ENCODE measurements at places on chromosomes 2 and 18. TPM values are rescaled to one million over a fixed set of nuclear protein-coding genes. Genes with fewer than 3 reads are reported as not detected.

DNA sequence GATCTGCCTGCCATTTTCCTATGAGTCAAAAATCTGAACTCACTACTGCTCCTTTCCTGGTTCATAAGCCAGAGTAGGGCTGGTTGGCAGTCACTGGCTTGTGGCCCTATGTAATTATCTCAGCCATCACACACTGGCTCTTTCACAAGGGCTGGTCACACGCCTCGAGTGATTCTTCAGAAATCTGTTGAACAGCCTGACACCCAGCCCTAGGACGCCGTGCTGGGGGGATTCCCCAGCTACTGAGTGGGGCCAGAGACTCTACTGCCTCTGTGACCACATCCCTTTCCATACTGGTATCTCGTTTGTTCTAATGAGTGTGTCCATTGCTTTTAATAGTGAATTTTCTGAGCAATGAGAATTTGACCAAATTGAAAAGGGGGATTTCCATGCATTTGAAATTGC is 45.8 kb upstream of the RBM44 start:
- H3K4me1 ChIP-seq = peaks cover 18% of the 10 kb centered on the region
- H3K4me3 ChIP-seq = no peak overlapping the region
- DNase-seq = no peak
- H3K36me3 ChIP-seq = peaks cover 52% of the 10 kb centered on the region

EPB41L3 gene
- 1.9 TPM for total RNA-seq

GRCh38 chr2:120576509-120577474 is 158.9 kb upstream of the GLI2 start:
- no peaks in the 10 kb centered on the region for H3K4me1 ChIP-seq
- no peak overlapping the region for H3K27ac ChIP-seq
- H3K36me3 ChIP-seq = no peaks in the 10 kb centered on the region
- H3K4me3 ChIP-seq = no peak overlapping the region

GNLY gene
- 27.5 TPM for total RNA-seq

POTEC gene
- not detected for total RNA-seq

GATA6 gene
- total RNA-seq = 0.17 TPM

GRCh38 chr2:150476809-150477302 is 10.6 kb downstream of the RND3 start:
- H3K27me3 ChIP-seq = peaks cover 3% of the 10 kb centered on the region
- no peak for DNase-seq
- H3K27ac ChIP-seq = no peak overlapping the region

DNA sequence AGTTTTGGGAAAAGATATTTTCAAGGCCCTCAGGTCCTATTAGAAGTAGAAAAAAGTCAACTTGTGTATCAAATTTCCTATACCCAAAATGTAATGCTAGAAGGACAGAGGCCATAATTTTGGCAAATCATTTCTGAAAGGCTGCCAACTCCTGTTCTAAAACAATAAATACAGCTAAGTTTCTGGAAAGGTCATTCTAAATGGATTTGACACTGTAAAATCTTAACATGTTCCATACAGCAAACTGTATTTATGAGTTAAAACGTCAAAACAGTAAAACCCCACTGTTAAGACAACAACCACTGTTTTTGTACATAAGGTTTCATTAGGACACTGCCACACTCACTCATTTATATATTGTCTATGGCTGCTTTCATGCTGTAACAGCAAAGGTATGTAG is 9.7 kb downstream of the FAM98A start:
- H3K4me3 ChIP-seq = no peak overlapping the region
- H3K4me1 ChIP-seq = peaks cover 11% of the 10 kb centered on the region
- no peak for DNase-seq
- H3K36me3 ChIP-seq = peaks cover 23% of the 10 kb centered on the region

FER1L5 gene
- total RNA-seq = not detected

GRCh38 chr2:72146347-72147302 is 1.0 kb downstream of the CYP26B1 start:
- H3K27me3 ChIP-seq = peaks cover 75% of the 10 kb centered on the region
- peaks cover 28% of the 10 kb centered on the region for H3K4me1 ChIP-seq
- peaks cover 6% of the 10 kb centered on the region for H3K36me3 ChIP-seq
- peak overlapping the region; percentile 33 for H3K4me3 ChIP-seq
- H3K27ac ChIP-seq = peak overlapping the region; percentile 13
- peak; percentile 29 for DNase-seq
